RWPE1 (cell line): ENCODE measurements at places on chromosomes 16 and 17.

DNA sequence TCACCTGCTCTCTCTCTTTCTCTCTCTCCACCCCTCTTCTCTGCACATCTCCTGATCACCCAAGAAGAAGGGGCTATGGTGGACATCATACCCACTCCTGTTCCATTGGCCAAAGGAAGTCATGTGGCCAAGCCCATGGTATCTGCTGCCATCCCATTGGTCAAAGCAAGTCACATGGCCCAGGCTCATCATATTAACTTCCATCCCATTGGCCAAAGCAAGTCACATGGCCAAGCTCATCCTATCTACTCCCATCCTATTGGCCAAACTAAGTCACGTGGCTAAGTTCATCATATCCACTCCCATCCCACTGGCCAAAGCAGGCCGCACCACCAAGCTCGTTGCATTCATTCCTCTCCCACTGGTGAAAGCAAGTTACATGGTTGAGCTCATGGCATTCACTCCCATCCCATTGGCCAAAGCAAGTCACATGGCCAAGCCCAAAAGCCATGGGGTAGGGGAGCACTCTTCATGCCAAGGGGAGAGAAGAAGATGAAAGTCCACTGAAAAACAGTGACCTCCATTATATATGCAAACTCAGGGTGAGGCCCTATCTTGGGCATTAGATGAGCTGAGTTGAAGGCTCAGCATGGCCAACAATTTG lies 29.2 kb downstream of the SNX20 start:
- no peak for DNase-seq

GRCh38 chr16:4339909-4340308 lies 11.2 kb downstream of the PAM16 start:
- no peak for DNase-seq

DNA sequence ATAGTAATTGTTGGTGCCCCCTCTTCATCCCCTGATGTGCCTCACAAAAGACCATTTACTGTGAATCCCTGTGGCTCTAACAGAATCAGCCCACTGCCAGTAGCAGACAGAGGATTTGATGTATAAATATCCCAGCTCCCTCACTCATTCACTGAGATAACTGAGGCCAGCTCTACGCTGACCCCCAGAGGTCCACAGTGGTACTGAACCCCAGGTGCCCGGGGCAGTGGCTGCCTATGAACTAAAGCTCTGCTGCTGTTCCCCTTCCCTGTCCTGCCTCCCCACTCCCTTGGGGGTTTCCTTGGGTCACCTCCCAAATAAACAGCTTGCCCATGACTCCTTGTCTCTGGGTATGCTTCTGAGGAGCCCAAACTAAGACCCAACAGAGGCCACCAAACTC lies 295.8 kb downstream of the FOXL1 start:
- peak; percentile 18 for DNase-seq

DNA sequence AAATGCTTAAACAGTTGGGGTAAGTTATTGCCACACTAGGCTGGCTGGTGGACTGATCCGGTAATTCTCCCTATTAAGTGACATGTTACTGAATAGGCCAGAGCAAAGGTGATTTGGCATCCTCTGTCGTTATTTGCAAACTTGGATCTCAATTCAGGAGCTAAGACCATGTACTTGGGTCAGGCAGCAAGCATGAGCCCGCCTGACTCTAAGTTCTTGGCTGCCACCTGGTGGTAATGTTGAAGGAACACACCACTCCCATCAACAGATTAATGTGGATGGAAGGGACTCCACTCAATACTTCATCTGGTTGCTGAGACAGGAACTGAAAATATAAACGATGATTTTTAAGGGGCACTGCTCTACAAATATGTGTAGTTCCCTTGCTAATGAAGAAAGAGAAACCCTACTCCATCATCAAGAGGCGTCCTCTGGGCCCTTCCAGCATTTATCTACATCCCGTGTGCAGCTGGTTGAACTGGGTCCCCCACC lies 70.8 kb downstream of the EMP2 start:
- peak; percentile 80 for DNase-seq

GRCh38 chr16:515175-515938 lies 12.2 kb upstream of the CAPN15 start:
- no peak for DNase-seq

DNA sequence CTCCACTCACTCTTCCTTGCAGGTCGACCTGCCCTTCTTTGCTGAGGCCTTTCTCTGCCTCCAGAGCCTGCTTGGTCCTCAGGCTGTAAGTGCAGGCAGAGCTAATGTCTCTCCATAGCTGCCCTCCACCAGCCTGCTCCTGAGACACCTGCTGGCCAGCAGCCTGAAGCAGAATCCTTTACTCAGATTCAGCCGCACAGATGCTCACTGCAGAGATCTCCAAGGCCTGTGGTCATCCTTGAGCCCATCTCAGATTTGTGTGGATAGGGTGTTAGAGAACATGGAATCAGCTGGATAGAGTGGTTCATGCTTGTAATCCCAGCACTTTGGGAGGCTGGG lies 11.5 kb downstream of the DEXI start:
- DNase-seq = no peak

GRCh38 chr17:1216217-1217088 lies 36.7 kb upstream of the ABR start:
- no peak for DNase-seq

- DNase-seq = no peak
Observed at GRCh38 chr16:66668777-66669444, 27.6 kb downstream of the CMTM4 start.

DNA sequence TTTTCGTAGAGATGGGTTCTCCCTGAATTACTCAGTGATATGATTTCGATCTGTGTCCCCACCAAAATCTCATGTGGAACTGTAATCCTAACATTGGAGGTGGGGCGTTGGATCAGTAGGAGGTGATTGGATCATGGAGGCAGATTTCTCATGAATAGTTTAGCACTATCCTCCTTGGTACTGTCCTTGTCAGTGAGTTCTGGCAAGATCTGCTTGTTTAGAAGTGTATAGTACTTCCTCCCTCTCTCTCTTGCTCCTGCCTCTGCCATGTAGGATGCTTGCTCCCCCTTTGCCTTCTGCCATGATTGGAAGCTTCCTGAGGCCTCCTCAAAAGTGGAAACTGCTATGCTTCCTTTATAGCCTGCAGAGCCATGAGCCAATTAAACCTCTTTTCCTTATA lies 22.9 kb downstream of the PIGL start:
- DNase-seq = no peak

- DNase-seq = no peak
Observed at GRCh38 chr17:48715496-48716399, 6.6 kb downstream of the PRAC1 start.

DNA sequence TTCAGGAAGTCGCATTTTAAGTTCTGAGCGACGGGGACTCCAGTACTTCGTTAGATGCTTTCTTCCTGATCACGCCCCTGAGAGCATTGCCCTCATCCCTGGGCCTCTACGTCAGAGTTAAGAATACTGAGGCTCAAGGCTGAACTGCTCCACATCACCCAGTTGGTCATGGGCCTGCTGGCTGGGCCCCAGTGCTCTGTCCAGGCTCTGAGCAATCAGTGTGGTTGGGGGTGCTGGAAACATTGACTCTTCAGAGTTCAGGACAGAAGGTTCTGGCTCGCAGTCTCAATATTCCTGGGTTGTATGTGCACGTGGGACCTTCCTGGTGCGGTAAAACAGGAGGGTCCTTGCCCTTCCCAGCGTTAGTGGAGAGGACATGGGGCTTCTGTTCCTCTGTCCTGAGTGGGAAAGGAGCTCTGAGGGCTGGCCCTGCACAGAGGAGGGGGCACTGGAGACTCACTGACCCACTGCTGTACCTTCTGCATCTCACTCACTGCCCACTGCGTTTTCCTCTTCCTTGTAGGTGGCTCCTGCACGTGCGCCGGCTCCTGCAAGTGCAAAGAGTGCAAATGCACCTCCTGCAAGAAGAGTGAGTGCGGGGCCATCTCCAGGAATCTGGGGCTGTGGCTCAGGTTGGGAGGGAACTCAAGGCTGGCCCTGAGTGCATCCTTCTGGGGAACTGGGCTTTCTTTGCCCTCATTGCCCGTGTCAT lies 518 bp downstream of the MT1E start:
- DNase-seq = no peak

GRCh38 chr16:26645614-26646013 lies 421.1 kb upstream of the C16orf82 start:
- no peak for DNase-seq

GRCh38 chr17:56699186-56699894 lies 105.8 kb downstream of the NOG start:
- DNase-seq = peak; percentile 99

DNA sequence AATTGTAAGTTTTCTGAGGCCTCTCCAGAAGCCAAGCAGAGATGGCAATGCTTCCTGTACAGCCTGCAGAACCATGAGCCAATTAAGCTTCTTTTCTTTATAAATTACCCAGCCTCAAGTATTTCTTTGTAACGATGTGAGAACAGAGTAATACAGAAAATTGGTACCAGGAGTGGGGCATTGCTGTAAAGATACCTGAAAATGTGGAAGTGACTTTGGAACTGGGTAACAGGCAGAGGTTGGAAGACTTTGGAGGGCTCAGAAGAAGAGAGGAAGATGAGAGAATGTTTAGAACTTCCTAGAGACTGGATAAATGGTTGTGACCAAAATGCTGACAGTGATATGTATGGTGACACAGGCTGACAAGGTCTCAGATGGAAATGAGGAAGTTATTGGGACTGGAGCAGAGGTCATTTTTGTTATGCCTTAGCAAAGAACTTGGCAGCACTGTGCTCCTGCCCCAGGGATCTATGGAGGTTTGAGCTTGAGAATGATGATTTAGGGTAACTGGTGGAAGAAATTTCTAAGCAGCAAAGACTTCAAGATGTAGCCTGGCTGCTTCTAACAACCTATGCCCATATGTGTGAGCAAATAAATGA lies 23.1 kb downstream of the PRDM7 start:
- no peak for DNase-seq

GRCh38 chr16:80202831-80203413 lies 337.9 kb upstream of the DYNLRB2 start:
- no peak for DNase-seq

- DNase-seq = no peak
Observed at GRCh38 chr17:55391764-55392467, 29.7 kb downstream of the MMD start.

- DNase-seq = no peak
Observed at GRCh38 chr16:516301-516700, 11.2 kb upstream of the CAPN15 start.

DNA sequence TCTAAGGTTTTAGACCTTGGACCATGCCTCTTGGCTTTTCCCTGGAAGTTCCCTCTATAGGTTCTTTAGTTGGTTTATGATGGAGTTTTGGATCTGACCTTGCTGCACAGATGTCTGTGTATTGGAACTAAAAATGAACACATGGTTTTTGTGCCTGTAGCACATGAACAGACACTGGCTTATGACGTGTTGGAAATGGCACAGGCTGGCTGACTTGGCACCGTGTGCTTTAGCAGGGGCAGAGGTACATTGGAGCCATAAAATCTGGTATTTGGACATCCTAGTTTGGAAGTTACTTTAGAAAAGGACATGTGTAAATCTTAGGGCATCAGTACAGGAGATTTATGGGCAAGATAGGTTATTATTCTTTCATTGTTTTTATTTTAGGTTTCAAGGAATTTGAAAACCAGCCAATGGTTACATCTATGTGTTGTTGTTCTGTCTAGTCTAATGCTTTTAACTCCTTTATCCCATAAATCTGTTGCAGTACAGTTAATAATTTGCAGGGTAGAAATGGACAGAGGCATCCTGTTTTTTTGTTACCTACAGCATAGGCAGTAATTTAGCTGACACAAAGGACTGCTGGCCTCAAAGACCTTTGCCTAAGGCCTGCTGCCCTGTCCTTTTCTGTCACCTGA lies 6.0 kb downstream of the SOCS7 start:
- no peak for DNase-seq

GRCh38 chr17:78883533-78884131 lies 19.4 kb downstream of the CEP295NL start:
- peak; percentile 95 for DNase-seq

GRCh38 chr17:76161619-76162266 lies 20.7 kb upstream of the FOXJ1 start:
- DNase-seq = no peak
